SK-N-SH treated with all-trans-retinoic acid at 6 μM for 48 hours (cell line): ENCODE measurements at places on chromosomes 1 and 21.

DNA sequence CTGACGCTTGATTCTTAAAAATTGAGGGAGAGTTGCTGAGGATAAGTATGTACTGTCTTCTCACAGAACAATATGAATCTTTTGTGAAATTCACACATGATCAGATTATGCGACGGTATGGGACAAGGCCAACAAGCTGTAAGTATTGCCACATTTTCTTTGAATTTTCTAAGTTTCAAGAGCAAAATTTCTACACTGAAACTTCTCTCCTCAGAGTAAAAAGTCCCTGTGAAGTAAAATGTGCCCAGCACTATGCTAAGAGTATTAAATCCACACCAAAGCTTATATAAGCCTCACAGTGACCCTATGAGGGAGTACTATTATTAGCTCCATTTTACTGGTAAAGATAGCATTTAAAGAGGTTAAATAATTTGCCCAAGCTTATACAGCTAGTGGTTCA is 12.2 kb downstream of the AKIRIN1 start:
- no peak; the same call in 2 of the 3 replicates for ATAC-seq

GRCh38 chr1:160005070-160005469 is 26.7 kb downstream of the PIGM start:
- ATAC-seq, result no peak

GRCh38 chr1:231091415-231091814 is 51.4 kb upstream of the FAM89A start:
- ATAC-seq, result no peak; the same call in 2 of the 3 replicates

DNA sequence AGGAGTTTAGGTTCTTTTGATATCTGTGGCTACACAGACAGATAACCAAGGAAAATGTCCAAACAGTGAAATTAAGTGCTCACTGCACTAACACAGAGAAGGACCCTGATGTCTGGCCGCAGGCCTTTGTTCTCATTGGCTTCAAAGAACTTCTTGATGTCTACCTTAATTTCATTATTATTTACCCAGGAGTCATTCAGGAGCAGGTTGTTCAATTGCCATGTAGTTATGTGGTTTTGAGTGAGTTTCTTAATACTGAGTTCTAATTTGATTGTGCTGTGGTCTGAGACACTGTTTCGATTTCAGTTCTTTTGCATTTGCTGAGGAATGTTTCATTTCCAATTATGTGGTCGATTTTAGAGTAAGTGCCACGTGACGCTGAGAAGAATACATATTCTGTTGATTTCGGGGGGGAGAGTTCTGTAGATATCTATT is 15.2 kb upstream of the LGALS8 start:
- ATAC-seq, result no peak

DNA sequence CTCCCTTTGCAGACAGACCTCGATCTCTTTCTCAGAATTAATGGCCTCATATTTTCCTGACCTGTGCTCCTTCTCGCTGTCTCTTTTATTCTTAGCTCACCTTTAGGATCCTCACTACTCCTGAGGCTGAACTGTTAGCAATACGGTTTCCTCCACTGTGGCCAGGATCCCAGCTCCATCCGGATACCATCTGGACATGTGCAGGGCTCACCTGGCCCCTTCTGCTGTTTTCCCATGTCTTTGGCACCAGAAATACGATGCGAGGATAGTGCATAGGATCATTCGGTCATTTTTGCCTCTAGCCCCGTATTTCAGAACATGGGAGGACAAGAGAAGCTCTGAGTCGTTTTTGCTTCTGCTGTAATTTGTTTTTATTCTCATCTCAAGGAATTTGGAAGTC is 108.5 kb upstream of the KIF26B start:
- no peak for ATAC-seq

DNA sequence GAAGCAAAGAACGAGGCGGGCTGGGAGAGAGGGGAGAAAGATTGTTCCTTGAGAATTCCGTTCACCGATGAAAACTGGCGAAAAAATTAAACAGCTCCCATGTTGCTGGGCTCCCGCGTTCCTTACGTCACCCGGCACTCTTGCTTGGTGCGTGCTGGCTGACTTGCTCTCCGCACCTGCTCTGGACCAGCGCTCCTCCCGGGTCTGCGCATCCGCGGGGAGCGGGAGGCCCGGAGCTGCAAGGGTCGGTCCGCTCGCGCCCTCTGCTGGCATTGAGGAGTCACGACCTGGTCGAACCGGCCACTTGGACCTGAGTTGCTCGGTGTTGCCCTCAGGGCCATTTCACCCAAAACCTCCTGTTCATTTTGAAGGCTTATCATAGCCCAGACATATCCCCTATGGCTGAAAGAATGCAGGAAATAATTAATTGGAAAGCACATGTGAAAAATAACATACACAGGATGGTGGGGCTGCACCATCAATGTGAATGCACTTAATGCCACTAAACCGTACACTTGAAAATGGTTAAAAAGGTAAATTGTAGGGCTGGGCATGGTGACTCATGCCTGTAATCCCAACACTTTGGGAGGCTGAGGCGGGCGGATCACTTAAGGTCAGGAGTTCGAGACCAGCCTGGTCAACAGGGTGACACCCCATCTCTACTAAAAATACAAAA is 98.9 kb upstream of the BACE2 start:
- ATAC-seq, result no peak; the same call in 2 of the 3 replicates
